Activated naive CD8-positive, alpha-beta T cell treated with anti-CD3 and anti-CD28 coated beads for 36 hours (primary cell): ENCODE measurements at places on chromosomes 3 and 15.

DNA sequence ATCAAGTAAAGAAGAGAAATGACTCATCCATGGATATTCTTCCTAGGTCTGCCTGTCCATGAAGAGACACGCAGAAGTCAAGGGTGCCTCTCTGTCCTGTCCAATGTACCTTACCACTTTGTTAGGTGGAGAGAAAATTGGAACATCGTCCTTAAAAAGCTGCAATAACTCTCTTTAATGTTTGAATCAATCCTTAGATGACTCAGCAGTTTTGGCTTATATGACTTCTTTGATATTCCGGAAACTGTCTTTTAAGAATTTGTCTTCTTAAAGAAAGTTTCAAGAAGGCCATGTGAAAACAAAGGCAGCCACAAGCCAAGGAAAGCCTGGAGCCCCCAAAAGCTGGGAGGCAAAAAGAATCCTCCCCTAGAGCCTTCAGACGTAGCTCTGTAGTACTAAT is 49.2 kb downstream of the MRPL3 start:
- DNase-seq: no peak

GRCh38 chr3:124831628-124832199 is 55.5 kb downstream of the ITGB5 start:
- no peak for DNase-seq

DNA sequence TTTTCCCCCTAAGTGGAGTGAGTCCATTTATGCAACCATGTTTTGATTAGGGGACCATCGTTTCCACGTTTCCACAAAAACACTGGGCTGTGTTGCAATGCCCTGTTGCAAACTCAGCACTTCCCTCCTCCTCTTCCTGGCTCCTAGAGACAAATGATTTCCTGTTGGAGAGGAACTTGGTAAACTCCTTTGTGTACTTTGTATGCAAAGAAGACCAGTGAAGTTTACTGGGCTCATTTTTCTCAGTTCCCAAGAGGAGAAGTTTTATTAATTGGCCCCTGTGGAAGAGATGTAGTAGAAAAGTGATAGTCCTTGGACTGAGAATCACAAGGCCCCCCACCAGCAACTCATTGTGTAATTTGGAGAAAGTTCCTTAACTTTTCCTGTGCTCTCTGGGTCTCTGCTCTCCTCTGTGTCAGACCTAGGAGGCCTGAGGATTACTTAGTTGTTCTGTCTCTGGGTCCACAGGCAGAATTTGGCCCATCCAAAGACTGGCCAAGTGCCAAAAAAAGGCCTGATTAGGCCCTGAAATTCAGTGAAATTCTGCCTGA is 95.0 kb downstream of the ATG7 start:
- no peak for DNase-seq

GRCh38 chr3:114454551-114455251 is 160.9 kb downstream of the TIGIT start:
- DNase-seq: no peak

DNA sequence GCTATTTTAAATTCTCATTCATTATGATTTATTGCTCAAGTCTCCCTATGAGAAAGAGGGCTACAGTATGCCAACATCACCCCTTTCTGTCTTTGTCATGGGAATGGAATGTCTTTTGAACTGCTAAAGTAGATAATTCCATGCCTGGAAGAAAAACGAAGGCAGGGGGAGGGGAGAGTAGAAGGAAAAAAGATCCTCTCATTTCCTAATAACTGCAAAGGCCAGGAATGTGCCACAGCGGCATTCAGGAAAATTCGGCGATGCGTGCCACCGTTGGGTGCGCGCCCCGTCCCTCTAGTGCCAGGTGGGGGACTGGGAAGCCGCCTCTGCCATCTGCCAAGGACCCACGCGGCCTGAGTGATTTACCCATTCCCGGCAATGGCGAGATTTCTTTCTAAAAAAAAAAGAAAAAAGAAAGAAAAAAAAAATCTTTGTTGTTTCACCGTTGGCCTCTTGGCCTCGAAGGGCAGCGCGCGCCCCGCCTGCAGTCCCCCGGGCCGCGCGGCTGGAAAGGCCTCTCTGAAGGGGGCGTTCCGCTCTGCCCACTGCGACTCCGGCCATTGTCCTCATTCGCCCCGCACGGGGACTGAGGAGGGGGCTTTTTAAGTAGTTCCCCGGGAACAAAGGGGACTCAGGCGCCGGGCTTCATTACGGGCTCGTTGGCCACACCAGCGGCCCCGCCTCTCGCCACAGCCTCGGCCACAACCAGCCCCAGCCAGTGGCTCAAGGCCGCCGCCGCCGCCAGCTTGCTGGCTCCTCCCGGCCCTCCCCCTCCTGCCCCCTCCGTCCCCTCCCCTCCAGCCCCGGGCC is 54.5 kb downstream of the CPN2 start:
- DNase-seq: no peak

GRCh38 chr3:167814441-167814951 is 79.0 kb downstream of the SERPINI1 start:
- DNase-seq: no peak

DNA sequence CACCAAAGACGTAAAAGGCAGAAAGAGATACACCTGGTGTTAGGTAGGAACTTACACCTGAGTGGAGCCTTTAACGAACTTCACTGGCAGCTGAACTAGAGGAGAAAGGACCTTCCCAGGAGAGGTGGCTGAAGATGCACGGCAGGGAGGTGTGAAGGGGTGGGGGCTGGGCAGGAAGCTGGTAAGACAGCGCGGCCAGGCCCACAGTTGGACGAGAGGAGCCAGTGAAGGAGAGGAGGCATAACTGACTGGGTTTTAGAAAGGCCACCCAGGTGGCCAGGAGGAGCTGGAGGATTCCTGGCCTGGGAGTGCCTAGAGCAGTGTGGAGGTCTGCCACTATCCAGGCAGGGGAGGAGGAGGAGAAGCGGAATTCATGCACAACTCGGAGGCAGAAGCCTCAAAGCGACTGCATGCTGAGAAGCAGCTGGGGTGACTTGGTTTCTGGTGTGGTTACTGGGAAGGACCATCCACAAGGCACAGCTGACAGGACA is 51.9 kb downstream of the SLC41A3 start:
- DNase-seq: no peak

- no peak for DNase-seq
Measured at GRCh38 chr3:176208283-176208682, 989.0 kb downstream of the TBL1XR1 start.
